ENCODE measurements at places on chromosomes 6 and 20.

- no peak for DNase-seq
Measured at GRCh38 chr6:157959451-157960227, 22.0 kb upstream of the SYNJ2 start.

- DNase-seq: no peak
Measured at GRCh38 chr6:30544666-30545272, 11.5 kb downstream of the GNL1 start.

DNA sequence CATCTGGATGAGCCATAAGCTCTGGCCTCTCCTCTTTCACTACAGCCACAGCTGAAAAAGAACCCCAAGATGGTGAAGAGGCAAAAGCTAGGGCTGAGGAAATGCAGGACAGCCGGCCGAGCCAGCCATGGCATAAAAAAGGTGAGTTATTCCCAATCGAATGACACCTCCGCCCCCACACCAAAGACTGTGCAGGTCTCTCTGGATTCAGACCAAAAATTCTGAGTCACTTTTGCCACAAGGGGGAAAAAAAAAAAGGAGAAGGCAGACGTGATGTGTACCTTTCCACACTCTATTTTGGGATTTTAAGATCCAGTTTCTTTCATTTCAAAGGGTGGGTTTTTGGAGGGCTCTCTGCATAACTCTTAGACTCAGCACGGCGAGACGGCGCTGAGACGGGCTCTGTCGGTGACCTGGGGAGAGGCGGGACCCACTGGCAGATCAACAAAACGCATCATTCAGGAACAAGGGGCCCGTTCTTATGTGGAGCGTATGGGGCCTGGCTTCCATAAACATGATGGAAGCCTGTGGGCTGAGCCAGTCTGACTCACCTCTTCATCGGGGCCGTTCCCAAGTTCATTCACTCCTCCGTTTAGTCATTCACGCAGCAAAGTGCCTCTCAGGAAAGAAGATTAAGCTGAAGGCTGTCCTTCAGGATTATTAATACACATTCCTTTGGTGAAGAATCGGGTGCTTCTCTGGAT lies 54.8 kb downstream of the NFATC2 start:
- no peak for DNase-seq

- no peak for DNase-seq
Measured at GRCh38 chr20:52425253-52425652, 233.7 kb upstream of the ZFP64 start.

- DNase-seq: no peak
Measured at GRCh38 chr6:159271257-159271656, 102.1 kb downstream of the FNDC1 start.

Measured in right renal cortex interstitium (tissue), 3 donors.